ENCODE measurements at places on chromosomes 13 and 19.

DNA sequence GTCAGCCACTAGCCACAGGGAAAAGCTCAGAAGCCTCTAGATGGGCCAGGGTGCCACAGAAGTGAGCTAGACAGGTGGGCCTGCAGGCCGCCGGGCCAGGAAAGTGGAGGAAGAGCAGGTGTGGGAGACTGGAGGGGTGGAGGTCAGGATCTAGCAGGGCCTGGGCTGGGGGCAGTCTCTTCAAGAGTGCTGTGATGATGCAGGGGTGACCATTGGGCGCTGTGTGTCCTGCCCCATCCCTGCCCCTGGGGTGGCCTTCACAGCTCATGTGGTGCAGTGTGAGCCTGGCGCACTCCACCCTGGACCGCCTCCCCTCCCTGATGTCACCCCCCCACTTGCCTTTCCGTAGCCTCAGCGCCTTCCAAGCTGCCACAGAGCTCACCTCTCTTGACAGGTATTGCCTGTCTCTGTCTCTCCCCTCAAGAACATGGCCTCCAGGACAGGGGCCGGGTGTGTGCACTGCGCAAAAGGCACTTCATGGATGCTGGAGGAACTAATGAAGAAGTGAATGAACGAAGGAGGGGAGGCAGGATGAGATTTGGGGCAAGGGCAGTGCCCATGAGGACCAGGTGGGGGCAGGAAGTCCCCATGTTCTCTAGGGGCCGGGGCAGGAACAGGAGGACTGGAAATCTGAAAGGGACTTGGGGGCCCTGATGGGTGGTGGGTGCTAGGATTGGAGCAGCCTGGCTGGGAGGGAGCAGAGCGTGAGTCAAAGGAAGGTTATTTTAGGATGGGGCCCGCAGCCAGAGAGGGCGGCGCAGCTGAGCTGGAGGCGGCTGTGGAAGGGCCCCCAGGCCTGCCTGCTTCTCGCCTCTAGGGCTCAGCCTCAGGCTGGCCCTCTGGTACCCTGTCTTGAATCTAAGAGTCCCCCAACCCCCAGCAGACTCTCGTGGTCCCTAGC, 6.6 kb downstream of the SSBP4 start:
- no peak for DNase-seq

GRCh38 chr19:45809643-45810159, 5.4 kb downstream of the RSPH6A start:
- DNase-seq: no peak

GRCh38 chr13:40966298-40966697, 52.8 kb downstream of the ELF1 start:
- DNase-seq: no peak

- DNase-seq: no peak
Measured at GRCh38 chr19:5141129-5141849, 172.4 kb downstream of the KDM4B start.

DNA sequence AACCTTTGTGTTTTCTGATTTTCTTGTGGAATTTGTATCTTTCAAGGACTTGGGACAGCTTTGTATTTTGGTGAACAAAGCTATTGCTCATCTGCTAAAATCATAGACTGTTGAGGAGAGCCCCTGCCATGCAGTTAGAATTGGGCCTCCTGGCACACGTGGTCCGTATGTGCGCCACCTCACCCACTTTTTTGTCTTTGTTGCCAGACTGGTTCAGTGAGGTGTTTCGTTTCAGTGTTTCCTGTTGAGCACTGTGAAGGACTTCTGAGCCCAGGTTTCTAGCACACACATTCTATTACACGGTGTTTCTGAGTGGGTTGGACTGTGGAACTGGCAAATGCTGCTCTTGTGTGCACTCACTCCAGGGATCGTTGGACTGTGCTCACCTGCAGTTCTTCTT, 37.6 kb upstream of the RNF113B start:
- DNase-seq: peak; percentile 41

DNA sequence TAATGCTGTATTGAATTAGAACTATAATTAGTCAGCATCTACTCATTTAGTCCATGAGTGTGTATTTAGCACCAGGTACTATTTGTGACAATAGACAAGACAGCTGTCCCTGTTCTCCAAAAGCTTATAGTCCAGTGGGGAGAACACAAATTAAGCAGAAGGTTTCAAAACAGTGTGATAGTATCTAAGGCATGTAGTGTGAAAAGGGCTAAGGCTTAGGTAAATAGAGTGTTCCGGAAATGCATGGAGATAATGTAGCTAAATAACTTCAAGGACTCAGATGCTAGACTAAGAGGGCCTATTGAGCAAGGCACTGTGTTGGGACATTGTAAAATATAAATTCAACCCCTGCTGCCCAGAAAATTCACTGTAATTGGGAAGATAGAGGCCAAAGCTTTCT, 144.1 kb upstream of the MIR17HG start:
- no peak for DNase-seq

DNA sequence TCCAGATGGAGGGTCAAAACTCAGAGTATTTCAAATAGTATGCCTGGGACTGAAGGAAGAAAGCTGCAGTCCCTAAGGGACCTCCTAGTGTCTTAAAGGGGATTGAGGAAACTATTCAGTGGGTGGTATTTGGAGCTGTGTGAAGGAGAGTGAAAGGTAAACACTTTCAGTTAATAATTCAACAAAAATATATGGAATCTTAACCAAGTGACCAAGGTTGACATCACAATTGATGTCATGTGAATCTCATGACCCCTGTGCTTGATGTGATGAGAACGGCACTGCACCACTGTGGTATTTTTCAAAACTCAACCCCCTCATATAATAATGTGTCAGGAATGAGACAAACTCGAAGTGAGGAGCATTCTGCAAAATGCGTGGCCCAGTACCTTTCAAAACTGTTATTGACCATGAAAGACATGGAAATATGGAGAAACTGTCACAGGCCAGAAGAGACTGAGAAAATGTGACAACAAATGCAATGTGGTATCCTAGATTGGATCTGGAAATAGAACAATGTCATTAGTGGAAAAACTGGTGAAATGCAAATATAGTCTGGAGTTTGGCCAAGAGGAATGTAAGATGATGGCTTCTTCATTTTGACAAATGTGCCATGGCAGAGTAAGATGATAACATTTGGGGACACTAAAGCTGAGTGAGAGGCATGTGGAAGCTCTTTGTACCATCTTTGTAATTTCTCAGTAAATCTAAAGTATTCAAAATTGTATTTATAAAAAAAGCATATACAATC, 553.9 kb downstream of the RFC3 start:
- DNase-seq: no peak

DNA sequence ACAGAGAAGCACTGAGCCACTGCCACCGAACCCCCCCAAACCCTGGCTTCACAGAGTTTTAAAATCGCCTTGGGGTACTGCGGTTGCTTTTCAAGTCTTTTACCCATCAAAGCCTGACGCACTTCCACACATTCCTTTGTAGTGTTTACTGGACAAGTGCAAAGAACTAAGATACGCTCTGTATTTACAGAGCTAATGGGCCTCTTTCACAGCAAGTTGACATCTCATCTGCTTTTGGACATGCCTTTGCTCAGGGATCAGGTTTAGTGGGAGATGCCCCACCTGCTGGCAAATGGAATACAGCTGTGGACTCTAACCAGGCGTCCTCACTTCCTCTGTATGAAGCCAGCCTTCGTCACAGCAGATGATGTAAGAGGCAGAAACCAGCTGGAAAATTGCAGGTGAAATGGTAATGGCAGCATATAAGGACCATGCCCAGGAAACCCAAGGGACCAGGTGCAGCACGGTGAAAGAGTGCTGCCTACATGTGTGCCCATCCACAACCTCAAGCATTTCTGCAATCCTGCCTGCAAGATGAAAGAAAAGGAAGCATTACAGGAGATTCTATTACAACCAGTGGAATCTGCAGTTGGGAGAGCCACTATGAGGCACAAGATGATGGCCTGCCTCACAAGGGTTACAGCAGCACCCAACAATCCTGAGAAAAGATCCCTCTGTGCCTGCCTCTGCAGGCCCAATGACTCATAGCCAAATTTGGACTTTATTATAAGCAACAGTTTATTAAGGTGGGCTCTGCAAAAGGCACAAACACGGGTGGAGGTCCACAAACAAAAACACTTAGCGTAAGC, 34.7 kb downstream of the BRD4 start:
- no peak for DNase-seq
